ENCODE measurements at places on chromosomes 11 and 22.

DNA sequence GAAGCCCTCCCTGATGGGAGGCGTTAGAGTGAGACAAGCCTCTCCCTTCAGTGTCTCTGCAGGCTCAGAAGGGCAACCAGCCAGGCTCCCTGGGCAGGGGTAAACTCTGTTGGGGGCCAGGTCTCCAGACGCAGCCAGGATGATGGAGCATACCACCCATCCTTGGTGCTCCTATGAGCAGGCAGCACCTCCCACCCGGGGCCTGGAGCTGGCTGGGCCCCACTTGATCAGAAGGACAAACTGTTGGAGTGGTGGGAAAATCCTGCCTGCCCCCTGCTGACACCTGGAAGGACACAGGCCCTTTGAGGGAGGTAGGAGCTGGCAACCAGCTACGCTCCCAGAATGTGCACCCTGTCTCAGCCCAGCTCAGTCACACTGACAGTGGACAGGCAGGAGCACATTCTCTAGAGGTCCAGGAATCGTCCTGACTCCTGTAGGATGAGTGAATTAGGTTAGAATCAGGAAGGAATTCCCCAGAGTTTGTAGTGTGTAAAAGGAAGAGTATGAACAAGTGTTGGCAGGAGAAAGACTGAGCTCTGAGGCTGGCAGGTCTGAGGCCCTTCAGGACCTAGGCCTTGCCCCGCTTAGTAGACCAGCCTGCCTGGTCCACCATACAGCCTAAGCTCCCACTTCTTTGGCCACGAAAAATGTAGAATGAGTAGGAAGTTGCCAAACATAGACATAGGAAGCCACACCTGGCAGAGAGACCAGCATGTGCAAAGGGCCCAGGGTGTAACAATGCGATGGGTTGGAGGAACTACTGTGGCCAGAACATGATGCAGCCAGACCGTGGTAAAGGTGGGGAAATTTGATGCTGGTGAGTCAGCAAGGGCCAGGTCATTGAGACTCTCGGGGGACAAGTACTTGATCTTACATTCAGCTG is 19.1 kb downstream of the ARHGEF17 start:
- no peak for DNase-seq

- no peak for DNase-seq
Observed at GRCh38 chr11:100847696-100848216, 160.7 kb downstream of the ARHGAP42 start.

DNA sequence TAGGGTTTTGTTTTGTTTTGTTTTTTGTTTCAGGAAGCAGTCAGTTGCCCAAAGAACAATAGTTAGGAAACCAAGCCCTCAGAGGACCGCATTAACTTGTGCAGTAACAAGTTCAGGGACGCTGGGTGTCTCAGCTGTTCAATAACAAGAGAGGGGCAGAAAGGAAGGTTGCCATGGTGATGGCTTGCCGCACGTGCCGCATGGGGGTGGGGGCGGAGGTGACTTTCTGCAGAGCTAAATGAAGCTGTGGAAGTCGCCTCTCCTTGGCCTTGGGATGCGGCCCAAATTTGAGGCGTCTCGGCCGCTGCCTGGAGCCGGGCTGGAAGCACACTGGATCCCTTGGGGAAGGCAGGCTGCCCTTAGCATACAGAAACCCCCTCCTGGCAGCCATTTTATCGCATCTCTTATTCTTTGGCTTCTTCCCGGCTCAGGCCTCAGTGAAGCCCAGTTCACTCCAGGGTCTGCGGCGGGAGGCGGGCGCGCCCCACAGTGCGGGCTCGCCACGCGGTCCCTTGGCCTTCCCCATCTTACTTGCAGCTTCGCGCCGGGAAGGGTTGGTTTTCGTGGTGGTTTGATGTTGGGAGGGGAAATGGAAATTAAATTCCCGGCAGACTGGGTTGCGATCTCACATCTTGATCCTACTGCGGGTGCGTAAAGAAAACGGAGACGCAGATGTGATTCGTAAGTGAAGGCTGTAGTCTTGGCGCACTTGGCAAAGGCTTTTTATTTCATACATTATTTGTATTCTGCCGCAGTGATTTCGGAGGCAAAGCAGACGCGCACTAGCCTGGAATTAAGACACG is 94.3 kb downstream of the SLC17A6 start:
- DNase-seq = peak; percentile 94

GRCh38 chr11:71338801-71339395 is 86.5 kb upstream of the SHANK2 start:
- DNase-seq = no peak

DNA sequence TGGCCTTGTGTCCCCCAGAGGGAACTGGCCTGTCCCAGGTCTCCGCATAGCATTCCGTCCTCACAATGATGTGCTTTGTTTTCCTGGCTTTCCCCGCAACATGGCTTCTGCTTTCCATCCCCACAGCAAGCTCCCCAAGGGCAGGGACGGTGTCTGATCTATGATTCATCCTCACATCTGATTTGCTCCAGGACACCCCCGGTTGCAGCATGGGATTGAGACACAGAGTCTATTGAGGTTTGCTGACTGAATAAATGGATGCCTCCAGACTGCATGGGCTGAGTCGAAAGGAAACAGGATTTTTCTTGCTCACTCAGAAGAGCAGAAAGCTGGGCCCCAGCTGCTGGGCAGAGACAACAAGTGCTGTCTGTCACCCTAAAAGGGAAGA is 40.2 kb downstream of the LMO1 start:
- DNase-seq = no peak

DNA sequence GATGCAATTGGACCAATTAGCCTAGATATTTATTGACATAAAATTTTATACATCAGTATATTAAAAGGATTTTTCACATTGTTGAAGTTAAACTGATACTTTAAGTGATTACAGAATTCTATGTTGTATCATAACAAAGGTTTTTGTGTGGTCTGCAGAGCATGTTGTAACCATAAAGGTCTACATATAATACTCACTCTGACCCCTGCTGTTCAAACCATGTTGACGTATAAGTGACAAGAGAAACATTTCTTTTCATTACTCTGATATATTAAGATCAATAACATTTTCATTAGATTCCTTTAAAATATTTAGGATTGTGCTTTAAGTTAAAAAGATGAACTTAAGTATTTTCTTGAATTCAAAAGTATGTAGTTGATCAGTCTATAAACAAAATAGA is 63.9 kb downstream of the GAS2 start:
- no peak for DNase-seq

- DNase-seq = no peak
Observed at GRCh38 chr11:96758957-96759356, 369.1 kb downstream of the JRKL start.

DNA sequence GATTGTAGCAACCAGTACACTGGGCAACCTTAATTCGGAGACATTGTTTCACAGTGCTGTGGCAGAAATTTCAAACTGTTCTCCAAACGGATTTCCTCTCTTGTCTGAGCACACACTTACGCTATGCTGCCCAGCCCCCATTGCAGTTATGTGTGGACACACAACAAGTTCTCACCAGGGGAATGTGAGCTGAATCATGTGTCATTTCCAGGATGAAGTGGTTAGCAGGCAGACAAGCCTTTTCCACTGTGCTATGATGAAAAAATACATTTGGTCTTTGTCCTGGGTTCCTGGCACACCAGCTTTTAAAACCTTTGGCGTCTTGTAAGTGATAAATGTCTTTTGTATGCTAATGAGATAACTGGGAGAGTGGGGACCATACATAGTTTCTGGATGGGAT is 46.9 kb upstream of the SYT9 start:
- DNase-seq = no peak

DNA sequence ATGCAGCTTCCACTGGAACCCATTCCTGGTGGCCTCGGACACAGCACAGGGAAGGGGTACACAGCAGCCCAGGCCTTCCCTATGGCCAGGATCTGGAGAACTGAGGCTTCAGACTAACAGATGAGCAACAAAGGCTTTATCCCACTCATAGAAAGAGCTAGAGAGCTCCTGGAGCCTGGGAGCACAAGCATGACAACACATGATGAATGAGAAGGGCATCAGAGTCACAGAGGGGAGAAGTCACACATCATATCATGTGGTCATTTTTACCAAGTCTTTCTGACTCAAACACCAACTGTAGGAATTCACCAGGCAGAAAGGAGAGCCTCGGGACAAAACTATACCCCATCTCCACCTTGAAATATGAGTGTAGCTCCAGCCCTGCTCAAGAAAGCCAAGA is 43.2 kb downstream of the NRXN2 start:
- DNase-seq = no peak

DNA sequence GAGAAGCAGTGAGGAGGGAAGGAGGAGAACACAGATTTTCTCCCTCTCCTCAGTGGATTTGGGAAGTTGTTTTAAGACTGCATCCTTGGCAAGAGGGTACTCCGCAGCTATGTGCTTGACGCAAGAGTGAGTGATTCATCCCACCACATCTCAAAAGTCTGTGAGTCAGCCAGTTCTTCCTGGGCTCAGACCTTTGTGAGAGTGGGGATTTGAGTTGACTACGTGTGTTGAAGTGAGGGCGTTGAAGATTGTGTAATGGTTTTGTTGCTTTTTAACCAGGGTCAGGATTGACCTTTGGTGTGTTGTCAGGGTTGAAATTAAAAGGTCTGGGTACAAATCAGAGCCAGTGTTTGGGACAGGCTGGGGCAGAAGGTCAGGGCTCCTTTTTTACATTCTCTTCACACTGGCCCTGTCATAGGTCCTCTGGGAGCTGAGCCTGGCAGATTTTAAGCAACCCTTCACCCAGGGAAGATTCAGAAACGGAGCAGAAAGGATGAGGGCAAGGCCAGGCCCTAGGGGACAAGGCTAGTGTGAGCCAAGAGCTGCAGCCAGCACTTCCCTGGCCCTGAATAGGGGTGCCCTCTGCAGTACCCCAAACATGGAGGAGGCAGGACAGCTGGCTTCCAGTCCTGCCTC is 4.2 kb upstream of the C11orf86 start:
- DNase-seq = no peak

GRCh38 chr11:77250881-77251640 is 50.4 kb downstream of the GDPD4 start:
- DNase-seq = no peak

GRCh38 chr11:102523189-102523570 is 7.4 kb downstream of the MMP7 start:
- DNase-seq = no peak

- DNase-seq = no peak
Observed at GRCh38 chr11:103662880-103663279, 373.6 kb upstream of the DDI1 start.

- DNase-seq = no peak
Observed at GRCh38 chr11:126716456-126717083, 284.0 kb downstream of the KIRREL3 start.

GRCh38 chr11:2729841-2730240 is 30.0 kb upstream of the KCNQ1OT1 start:
- no peak for DNase-seq

DNA sequence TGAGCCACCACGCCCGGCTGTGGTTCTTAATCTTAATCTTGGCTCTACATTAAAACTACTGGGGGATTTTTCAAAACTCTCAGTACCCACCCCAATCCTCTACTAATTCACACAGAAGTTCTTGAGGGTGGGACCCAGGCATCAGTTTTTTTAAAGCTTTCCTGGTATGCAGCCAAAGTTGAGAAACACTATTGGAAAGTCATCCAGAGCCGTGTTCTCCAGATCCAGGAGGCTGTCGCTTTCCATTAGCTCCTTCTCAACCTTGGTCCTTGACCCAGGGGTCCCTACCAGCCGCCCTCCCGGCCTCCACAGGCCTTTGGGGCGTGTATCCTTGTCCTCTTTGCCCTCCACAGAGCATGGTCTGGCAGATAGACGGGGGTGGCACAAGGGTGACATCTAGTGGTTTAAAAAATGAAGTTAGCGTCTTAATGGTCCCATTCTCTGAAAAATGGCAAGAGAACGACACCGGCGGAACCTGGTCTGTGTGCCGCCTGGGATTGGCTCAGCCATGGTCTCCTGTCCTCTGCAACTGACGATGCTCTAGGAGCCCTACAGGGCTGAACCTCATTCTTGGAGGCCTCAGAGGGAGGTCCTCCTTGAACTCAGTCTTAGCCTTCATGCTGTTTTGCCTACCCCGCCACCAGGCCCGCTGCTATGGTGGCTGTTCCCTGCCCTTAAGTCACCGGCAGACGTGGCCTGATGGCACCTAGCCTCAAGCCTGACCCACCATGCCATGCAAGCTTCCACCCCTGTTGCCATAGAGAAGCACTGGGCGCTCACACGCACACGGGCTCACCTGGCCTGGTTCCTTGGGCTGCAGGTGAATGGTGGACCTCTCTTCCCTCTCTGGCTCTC is 152.0 kb upstream of the SYN3 start:
- DNase-seq = peak; percentile 50

DNA sequence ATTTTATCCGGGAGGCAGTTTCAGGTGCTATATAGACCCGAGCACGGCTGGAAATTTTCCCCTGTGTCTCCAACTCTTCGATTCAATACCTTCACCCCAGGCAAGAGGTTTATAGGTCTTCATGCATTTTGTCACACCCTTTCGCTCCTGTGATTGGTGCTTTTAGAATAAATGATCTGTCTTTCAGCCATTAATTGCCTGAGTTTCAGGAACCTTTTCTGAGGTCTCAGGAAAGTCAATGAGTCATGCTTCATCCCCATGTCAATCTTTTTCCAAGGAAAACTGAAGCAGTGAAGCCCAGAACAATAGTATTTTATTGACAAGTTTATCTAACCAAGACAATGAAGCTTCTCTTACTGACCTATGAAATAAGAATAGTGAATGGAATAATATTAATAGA is 29.9 kb downstream of the FAM181B start:
- DNase-seq = no peak

DNA sequence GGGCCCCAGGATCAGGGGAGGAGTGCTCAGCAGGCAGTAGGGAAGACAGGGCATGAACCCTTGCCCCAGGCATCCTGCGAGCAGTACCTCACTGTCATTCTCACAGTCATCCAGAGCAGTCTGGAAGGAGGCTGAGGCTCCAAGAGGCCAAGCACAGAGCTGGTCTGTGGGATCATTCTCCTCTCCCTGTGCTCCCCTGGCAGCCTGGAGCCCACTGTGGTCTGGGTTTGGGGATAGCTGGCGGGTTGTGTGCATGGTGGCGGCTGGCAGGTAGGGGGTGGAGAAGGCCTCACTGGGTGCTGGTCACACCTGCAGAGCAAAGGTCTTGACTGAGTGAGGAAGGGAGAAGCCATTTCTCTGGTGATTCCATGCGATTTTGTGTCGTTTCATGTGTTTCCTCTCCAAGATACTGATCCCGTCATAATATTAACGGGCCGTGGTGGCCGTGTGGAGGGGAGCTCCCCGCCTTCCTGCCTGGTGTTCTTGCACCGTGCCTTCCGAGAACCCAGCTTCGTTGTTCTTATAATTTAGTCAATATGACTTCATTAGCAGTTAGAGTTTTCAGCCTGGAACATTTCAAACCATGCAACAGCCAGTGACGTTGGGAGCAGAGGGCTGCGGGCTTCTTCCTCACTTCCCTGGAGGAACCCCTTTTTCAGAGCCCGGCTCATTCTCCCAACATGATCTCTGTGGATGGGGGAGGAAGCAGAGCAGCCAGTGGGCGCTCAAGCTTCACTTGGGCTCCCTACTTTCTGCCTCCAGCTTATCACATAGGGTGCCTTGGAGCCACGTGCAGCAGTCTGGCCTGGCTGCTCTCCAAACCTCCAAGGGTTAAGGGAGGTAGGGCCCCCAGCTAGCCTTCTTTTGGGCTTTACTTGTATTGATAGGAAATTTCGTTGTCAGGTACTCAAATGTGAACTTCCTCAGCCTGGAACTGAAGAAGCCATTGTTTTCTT is 20.8 kb upstream of the ADORA2A start:
- DNase-seq = no peak

Data from NCI-H2227 treated with DMSO at 0.1 percent for 48 hours (cell line).